Activated CD8-positive, alpha-beta T cell treated with anti-CD3 and anti-CD28 coated beads, Interleukin-2, amount 10 ng/mL, durations not matched to agents 7 days and 5 days (primary cell): ENCODE measurements at places on chromosomes 2 and 18. TPM values are rescaled to one million over a fixed set of nuclear protein-coding genes. Genes with fewer than 3 reads are reported as not detected.

Gene IL1B
- total RNA-seq, result not detected

Gene LBX2
- 0.68 TPM for total RNA-seq

Gene TOGARAM2
- total RNA-seq, result 10.0 TPM

Gene GPAT2
- 4.5 TPM for total RNA-seq

Gene MAB21L4
- not detected for total RNA-seq

Gene ANTXR1
- 0.05 TPM for total RNA-seq

Gene CRYGC
- total RNA-seq, result not detected
